Frontal cortex (tissue), 4 donors: ENCODE measurements at places on chromosomes 7 and 10.

GRCh38 chr7:33592718-33593117 lies 312.6 kb upstream of the BMPER start:
- DNase-seq: no peak

DNA sequence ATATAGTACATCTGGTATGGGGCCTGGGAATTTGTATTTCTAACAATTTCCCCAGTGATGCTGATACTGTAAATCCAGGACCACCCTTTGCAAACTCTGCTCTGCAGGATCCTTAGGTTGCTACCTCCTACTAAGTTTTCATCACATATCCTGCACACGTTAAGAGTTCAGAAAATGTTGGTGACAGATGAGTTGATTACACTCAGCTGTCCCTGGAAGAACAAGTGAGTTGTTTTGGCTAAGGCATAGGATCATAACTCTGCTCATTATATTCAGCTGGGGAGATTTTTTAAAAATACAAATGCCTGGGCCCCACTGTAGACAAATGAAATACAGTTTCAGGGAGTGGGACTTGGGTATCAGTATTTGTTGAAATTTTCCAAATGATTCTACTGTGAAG lies 274.6 kb upstream of the HABP2 start:
- DNase-seq: no peak

- no peak for DNase-seq
Measured at GRCh38 chr10:72407471-72407870, 52.8 kb upstream of the DNAJB12 start.

- DNase-seq: no peak
Measured at GRCh38 chr10:69744971-69745370, 56.7 kb upstream of the COL13A1 start.

- no peak for DNase-seq
Measured at GRCh38 chr7:29276199-29276598, 81.6 kb downstream of the CHN2 start.

GRCh38 chr7:142385491-142386340 lies 127.9 kb upstream of the PRSS58 start:
- peak; percentile 16 for DNase-seq

GRCh38 chr7:99837649-99838361 lies 10.0 kb downstream of the CYP3A43 start:
- DNase-seq: no peak

DNA sequence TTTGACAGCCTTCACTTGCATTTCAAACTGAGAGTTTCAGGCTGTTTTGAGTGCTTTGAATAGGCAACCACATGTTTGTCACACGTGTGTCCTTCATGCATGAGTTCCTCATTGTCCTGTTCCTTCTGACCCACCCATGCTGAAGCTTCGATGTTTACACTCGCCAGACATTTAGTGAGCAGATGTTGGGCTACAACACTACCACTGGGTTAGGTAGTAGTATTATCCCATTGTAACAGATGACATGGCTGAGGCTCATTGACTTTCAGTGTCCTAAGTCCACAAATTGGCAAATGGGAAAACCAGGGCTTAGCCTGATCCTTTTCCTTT lies 456.1 kb downstream of the PHTF2 start:
- DNase-seq: no peak

- no peak for DNase-seq
Measured at GRCh38 chr10:122140461-122140902, 130.6 kb upstream of the BTBD16 start.
